ENCODE measurements at places on chromosomes 16 and 17.

DNA sequence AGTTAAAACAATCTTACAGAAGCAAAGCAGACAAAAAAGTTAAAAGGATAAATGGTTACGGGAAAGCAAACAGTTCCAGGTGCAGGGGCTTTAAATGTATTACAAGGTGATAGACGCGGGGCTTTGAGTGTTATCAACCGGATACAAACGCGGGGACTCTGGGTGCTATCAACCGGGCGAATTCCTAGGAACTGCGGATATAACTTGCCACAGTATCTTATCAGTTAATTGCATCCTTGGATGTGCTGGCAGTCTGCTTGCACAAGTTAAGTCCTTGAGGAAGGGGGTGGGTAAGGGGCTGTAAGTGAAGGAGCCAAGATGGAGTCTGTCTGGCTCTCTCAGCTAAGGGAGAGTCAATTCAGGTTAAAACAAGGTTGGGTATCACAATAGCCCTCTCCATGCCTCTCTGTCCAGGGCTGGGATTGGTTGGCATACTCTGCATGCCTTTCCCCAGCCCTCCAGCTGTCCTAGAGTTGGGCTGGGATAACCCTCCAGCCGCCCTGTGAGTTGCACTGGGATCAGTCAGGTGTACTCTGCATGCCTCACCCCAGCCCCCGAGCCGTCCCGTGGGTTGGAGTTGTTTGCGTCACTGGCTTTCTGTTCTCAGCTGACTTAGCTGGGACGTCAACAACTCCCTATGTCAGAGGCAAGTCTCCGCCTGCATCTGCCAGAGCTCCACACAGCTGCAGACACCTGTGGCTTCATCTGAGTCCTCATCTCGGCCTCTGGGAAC lies 40.9 kb downstream of the TMEM235 start:
- no peak for DNase-seq

- peak; percentile 91 for DNase-seq
These were observed 8.9 kb downstream of the UBTF start for GRCh38 chr17:44210342-44211192.

GRCh38 chr16:22874394-22874793 lies 60.4 kb downstream of the HS3ST2 start:
- DNase-seq, result no peak

- DNase-seq, result no peak
These were observed 12.1 kb downstream of the PIMREG start for GRCh38 chr17:6456321-6456720.

- DNase-seq, result no peak
These were observed 975 bp downstream of the CHD9 start for GRCh38 chr16:53055541-53056391.

DNA sequence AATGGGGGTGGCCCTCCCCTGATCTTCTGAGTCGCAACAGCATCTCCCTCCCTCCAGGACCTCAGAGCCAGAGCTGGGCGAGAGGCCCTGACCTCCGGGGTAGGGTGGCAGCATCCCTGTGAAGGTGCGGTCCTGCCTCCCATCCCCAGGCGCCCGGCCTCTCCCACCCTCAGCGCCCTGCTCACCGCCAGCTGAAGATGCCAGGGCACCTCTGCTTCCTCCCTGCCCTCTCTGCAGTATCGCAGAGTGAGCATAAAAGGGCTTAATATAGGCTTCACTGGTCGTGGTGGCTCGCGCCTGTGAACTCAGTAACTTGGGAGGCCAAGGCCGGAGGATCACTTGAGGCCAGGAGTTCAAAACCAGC lies 10.7 kb upstream of the MPP2 start:
- no peak for DNase-seq

DNA sequence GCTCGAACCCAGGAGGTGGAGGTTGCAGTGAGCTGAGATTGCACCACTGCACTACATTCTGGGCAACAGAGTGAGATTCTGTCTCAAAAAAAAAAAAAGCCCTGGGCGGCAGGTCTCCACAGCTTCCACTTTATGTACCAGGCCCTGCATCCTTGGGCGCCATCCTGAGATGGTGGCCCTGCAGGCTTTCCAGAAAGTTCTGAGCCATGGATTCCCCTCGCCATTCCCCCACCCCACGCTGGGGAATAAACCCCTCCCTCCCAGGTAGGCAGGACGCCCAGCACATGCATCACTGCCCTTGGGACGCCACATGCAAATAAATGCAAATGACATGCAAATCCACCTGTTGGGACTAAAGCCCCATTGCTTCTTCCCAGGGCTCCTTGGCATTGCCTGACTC lies 13.8 kb upstream of the ZNF469 start:
- DNase-seq, result no peak

- DNase-seq, result no peak
These were observed 11.6 kb upstream of the MARCHF10 start for GRCh38 chr17:62819511-62820221.

DNA sequence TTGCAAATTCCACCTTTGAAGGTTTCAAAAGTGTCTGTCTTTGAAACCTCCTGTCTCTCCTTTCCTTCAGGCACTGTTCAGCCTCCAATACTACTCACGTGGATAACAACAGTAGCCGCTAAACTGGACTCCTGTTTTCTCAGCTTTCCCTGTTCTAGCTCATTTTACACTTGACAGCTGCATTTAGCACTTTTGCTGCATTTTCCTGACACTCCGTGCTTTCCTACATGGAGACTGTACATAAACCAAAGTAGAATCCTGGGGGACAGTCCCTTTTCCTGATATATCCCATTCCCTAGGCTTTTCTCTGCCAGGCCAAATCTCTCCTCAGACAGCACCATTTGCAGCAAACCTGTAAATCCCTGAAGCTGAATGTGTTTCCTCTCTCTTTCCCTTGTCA lies 3.6 kb downstream of the CCL5 start:
- no peak for DNase-seq

- DNase-seq, result no peak
These were observed 3.1 kb downstream of the DHRS11 start for GRCh38 chr17:36594626-36595401.

- DNase-seq, result no peak
These were observed 13.8 kb downstream of the SLFN5 start for GRCh38 chr17:35256629-35257028.

- no peak for DNase-seq
These were observed 6.9 kb downstream of the HERPUD1 start for GRCh38 chr16:56938664-56939513.

DNA sequence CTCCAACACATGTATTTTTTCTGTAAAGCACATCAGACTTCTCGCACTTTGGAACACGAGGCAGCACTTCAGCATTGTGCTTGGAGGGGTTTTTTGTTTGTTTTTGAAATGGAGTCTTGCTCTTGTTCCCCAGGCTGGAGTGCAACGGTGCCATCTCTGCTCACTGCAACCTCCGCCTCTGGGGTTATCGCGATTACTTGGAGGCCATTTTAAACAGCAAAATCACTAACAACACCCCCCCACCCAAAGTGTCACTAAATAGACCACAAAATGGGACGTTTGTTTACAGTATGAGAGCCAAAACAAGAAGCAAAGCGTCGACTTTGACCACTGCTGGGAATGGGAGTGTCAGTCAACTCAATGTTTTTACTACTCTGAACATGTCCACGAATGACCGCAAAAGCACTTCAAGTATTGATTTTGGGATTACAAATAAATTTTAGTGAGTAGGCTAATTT lies 9.0 kb upstream of the C16orf87 start:
- DNase-seq, result no peak

DNA sequence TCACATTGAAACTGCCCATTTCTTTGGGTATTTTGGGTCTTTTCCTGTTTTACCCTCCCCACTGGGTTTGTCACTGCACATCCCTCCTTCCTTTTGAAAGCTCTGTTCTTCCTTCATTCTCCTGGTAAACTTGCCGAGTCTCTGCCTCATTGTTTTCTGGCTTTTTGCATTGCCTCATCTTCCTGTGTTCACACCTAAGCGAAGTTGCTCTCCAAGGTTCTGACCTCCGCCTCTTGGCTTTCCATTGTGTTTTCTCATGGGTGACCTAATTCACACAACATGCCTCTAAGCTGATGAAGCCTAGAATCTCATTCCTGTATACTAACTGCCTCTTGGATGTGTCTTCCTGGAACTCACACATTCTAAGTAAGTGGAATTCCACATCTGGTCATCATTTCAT lies 1096.1 kb upstream of the EEF2KMT start:
- no peak for DNase-seq

- DNase-seq, result peak; percentile 62
These were observed 36.8 kb downstream of the CHD9 start for GRCh38 chr16:53091466-53092211.

DNA sequence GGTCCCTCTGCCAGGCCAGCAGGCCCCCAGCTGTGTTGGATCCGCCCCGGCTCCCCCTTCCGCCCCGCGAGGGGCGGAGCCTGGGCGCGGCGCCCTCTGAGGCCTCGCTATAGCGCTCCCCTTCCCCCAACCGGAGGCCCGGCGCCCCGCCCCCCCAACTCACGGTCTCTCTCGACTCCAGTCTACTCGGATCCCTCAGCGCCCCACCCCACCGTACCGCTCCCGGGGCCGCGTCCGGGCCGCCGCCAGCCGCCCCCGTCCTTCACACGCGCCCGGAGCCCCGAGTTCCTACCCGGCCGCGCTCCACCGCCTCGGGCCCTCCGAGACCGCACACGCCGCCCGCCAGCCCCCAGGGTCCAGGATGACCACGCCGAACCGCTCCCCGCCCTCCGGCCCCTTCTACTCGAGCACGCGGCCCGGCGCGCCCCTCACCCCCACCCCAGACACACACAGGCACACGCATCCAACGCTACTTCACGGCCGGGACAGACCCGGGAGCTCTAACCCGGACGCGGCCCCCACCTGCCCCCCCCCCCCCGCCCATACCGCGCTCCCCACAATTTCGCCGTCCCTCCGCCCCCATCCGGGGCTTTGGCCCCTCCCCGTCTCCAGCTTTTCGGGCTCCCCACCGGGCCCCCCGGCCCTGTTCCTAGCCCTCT lies 1.4 kb downstream of the PHF23 start:
- peak; percentile 82 for DNase-seq

DNA sequence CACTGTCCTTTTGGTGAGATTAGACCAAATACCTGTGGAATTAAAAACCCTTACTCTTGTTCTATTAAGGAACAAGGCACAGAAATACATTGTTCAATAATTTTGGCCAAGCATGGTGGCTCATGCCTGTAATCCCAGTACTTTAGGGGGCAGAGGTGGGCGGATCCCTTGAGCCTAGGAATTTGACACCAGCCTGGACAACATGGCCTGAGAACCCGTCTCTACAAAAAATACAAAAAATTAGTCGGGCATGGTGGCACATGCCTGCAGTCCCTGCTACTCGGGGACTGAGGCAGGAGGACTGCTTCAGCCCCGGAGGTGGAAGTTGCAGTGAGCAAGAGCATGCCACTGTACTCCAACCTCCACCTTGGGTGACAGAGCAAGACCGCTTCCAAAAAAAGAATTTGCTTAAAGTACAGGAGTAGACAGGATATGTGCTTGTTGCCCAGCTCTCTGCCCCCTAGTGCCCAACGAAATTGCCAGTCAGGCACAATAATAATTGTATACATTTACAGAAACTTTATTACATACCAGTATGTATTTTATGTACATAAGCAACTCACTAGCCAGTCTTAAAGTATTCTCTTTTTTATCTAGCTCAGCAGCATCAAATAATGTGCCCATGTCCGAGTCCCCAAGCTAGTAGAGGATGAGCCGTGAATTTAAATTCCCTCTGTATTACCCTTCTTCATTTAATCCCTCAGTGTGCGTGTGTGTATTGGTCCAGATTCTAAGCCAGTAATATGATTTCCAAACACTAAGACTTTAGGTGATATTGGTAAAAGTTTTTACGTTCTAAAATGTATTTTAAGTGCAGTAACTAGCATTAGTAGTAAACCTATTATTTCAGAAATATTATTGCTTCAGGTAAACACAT lies 1.4 kb downstream of the THUMPD1 start:
- peak; percentile 11 for DNase-seq

- no peak for DNase-seq
These were observed 4.8 kb downstream of the SRCIN1 start for GRCh38 chr17:38600906-38601305.

GRCh38 chr17:80885947-80886582 lies 105.6 kb upstream of the CHMP6 start:
- DNase-seq, result no peak

DNA sequence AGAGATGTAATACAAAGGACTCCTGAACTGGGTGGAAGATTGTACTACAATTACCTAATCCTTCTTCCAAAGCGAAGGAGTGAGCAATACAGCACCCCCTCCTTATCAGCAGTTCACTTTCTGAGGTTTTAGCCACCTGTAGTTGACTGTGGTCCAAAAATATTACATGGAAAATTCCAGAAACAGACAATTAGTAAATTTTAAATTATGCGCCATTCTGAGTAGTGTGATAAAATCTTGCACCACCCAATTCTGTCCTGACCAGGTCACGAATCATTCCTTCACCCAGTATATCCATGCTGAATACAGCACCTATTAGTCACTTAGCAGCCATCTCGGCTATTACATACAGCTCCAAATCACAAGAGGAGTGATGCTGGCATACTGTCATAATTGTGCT lies 23.2 kb downstream of the VPS53 start:
- no peak for DNase-seq

DNA sequence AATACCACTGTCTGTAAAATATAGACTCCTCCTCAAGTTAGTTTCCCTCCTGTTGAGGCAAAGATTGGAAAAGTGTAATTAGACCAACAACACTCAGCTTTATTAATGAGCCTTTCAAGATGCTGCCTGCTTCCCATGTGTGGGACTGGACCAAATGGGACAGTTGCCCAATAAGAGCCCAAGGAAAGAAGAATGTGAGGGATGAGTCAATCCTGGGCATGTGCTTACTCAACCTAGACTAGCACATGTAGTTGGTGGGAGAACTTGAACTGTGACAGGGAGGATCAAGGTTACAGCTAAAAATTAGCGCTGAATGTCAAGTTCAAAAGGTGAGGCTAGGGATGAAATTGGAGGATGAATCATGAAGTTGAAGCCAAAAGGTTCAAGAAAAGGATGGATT lies 435.5 kb downstream of the CA10 start:
- no peak for DNase-seq

- no peak for DNase-seq
These were observed 135.8 kb downstream of the FOXL1 start for GRCh38 chr16:86714166-86714565.

- DNase-seq, result no peak
These were observed 190.2 kb upstream of the ZNF469 start for GRCh38 chr16:88192601-88193000.

GRCh38 chr17:56723421-56723820 lies 110.3 kb downstream of the C17orf67 start:
- DNase-seq, result no peak

All from GM10248 (cell line).